ENCODE measurements at places on chromosomes 4 and X.

- no peak for DNase-seq
These were observed 34.2 kb downstream of the AGA start for GRCh38 chr4:177408023-177408422.

DNA sequence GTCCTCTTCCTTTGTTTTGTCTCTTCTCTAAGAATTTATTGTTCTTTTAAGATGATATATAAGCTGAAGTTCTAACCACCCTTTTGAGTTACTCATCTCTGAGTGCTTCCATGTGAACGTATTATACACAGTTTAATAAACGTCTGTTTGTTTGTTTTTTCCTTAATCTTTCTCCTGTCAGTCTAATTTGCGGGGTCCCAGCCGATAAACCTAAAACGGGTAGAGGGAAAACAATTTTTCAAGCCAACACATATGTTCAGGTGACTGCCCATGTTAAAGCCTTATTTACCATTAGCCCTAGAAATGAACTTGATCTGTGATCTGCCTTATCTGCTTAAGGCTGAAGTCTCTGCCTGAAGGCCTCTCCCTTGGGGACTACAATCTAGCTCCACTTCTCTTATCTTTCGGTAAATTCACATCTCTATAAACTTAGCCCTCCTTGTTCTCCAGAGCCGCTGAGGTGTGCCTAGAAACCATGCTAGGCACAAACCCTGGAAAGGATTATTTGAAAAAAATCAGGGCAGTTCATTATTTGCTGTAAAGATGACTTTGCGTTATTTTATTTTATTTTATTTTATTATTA is 158.8 kb downstream of the CAMK2D start:
- no peak for DNase-seq

GRCh38 chrX:103910430-103910829 is 52.0 kb upstream of the TMSB15B start:
- DNase-seq: no peak

- DNase-seq: no peak
These were observed 29.4 kb downstream of the DTHD1 start for GRCh38 chr4:36310793-36311192.

DNA sequence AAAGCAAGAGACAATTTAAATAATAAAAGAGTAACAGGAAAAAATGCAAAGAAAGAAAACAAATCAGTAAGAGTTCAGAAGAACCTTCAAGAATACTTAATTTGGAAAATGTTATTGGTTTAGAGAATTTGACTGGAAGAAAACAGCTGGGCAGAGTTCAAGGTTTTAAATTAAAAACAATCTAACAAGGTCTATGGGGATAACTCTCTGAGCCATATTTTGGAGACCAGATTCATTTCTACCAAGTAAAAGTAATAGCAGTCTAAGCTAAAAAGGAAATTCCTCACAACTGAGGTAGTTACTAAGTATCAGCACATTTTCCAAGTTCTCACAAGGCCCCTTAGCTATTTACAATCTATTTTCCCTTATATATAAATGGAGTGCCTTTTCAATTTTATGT is 82.4 kb upstream of the TFDP3 start:
- DNase-seq: no peak

GRCh38 chr4:65661471-65661870 is 8.8 kb downstream of the EPHA5 start:
- DNase-seq: no peak

GRCh38 chrX:122579526-122579925 is 604.6 kb upstream of the GRIA3 start:
- no peak for DNase-seq

All from stimulated activated CD4-positive, alpha-beta T cell treated with anti-CD3 and anti-CD28 coated beads, Interleukin-4, amount 100 ng/mL, for 1 hour (primary cell).